ENCODE measurements at places on chromosomes 3 and 15. TPM values are rescaled to one million over a fixed set of nuclear protein-coding genes. Genes with fewer than 3 reads are reported as not detected.

Gene GABRR3
- not detected for total RNA-seq

Gene RAB6B
- 3.3 TPM for total RNA-seq

Gene WNT5A
- total RNA-seq: 21.7 TPM

Gene GPR156
- 0.91 TPM for total RNA-seq

Gene NR1I2
- not detected for total RNA-seq

Gene AGTR1
- total RNA-seq: not detected

Gene CADM2
- total RNA-seq: not detected

Gene SMC4
- 97.7 TPM for total RNA-seq

Gene LIPH
- not detected for total RNA-seq

Gene SLCO2A1
- total RNA-seq: 0.02 TPM

Gene ADGRG7
- total RNA-seq: 51.3 TPM

Gene AMIGO3
- not detected for total RNA-seq

Gene ATOSA
- 5.6 TPM for total RNA-seq

Gene HIGD2B
- not detected for total RNA-seq

Gene PDHB
- total RNA-seq: 142 TPM

Gene CEMIP
- 5.4 TPM for total RNA-seq

Gene MIX23
- total RNA-seq: 56.1 TPM

Gene OXTR
- total RNA-seq: 0.03 TPM

Gene LAMB2
- total RNA-seq: 32.7 TPM

Gene NDUFB4
- 190 TPM for total RNA-seq

Gene GRIP2
- total RNA-seq: not detected

Gene WWTR1
- total RNA-seq: 93.0 TPM

Gene CDCP1
- 1.3 TPM for total RNA-seq

Gene P3H2
- 233 TPM for total RNA-seq

Gene MST1R
- total RNA-seq: 1.1 TPM

Gene CORO2B
- 7.9 TPM for total RNA-seq

Gene TM4SF4
- not detected for total RNA-seq

Gene TLR9
- total RNA-seq: not detected

Gene GREM1
- total RNA-seq: 30.7 TPM

Gene STRC
- total RNA-seq: not detected

Gene LTK
- total RNA-seq: not detected

Gene CTXND1
- total RNA-seq: not detected

Gene IL20RB
- total RNA-seq: 6.4 TPM

Gene C2CD4A
- total RNA-seq: not detected

Gene CASR
- total RNA-seq: not detected

Gene OCA2
- total RNA-seq: not detected

Gene LRRC31
- total RNA-seq: not detected

Gene MEGF11
- total RNA-seq: 0.10 TPM

Gene KLHL40
- not detected for total RNA-seq

Gene SMCO1
- total RNA-seq: not detected

Gene RPL32
- total RNA-seq: 1,545 TPM

Gene POTEB
- not detected for total RNA-seq

Gene RETNLB
- not detected for total RNA-seq

Gene CRYGS
- total RNA-seq: 0.66 TPM

Gene CHST2
- total RNA-seq: 0.36 TPM

Gene TNFSF10
- not detected for total RNA-seq

Gene CPNE4
- total RNA-seq: not detected

Gene GPR62
- total RNA-seq: not detected

Gene WDR53
- total RNA-seq: 9.0 TPM

Gene ZNF501
- total RNA-seq: 1.2 TPM

Gene NRROS
- total RNA-seq: not detected

All from MG63 (cell line).